Activated CD4-positive, alpha-beta T cell treated with anti-CD3 and anti-CD28 coated beads for 4 hours (primary cell): ENCODE measurements at places on chromosomes 4 and X.

GRCh38 chr4:75726577-75726976, 2.2 kb downstream of the USO1 start:
- no peak for DNase-seq

- DNase-seq: no peak
These were observed 247.1 kb upstream of the ETNPPL start for GRCh38 chr4:109009909-109010308.

- no peak for DNase-seq
These were observed 1890.7 kb upstream of the PCDH10 start for GRCh38 chr4:131258361-131258760.

GRCh38 chr4:152640058-152640921, 39.5 kb downstream of the TMEM154 start:
- no peak for DNase-seq

DNA sequence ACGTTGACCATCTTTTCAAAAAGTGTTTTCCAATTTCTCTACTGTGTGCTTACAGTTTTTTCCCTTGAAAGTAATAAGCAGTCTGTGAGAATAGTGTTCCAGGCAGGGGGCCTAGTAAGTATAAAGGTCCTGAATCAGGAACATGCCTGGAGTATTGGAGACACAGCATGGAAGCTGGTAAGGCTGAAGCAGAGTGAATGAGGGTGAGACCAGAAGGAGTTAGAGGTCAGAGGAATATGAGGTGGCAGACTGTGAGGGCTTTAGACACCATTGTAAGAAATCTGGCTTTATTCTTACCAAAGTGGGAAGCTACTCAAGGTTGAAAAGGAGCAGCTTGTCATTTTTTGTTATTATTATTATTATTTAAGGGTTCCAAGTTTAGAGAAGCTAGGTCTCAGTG, 107.4 kb downstream of the CT47B1 start:
- DNase-seq: no peak

DNA sequence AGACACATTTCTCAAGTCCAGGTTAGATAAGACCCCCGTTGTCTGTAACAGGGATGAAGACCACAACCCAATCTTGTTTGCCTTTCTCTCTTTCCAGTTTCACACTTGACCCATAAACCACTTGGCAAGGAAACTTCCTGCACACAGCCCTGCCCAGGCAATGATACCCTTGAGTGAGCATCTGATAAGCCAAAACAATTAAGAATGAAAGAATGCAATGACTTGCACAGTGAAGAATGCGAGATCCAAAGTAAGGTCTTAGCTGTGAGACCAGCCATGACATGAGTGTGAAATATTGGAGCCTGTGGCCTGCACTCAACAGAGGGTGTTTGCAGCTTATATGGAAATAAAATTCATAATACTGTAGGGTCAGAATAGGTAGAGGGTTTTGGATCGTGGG, 37.9 kb upstream of the MXRA5 start:
- no peak for DNase-seq

GRCh38 chrX:9569876-9570301, 105.0 kb downstream of the TBL1X start:
- DNase-seq: no peak

DNA sequence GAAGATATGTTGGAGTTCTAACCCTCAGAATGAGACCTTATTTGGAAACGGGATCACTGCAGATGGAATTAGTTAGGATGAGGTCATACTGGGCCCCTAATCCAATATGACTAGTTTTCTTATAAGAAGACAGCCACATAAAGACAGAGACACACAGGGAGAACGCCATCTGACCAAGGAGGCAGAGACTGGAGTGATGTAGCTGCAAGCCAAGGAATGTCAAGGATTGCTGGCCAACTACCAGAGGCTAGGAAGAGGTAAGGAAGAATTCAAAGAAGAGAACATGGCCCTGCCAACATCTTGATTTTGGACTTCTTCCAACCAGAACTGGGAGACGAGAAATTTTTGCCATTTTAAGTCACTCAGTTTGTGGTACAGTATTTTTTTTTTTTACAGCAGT, 152.8 kb upstream of the DIPK2B start:
- no peak for DNase-seq

DNA sequence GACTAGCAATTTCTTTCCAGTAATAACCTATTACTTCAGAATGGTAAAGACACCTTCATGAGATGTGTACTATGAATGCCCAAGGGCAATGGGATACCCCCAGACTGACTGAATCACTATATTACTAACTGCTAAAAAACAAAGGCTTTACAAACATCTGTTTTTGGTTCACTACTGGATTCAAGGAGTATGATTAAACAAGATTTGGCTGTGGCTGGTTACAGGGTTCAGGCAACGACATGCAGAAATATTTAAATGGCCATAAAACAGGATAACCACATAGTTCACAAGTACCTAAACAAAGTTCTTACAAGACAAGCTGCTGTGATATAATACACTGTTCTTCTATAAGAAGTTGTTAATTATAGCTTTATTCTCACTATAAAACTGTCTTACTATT, 128.2 kb downstream of the FRYL start:
- DNase-seq: no peak

- no peak for DNase-seq
These were observed 181.8 kb downstream of the DCLK2 start for GRCh38 chr4:150259861-150260567.

- no peak for DNase-seq
These were observed 311.8 kb downstream of the ADGRL3 start for GRCh38 chr4:61511716-61512488.
